ENCODE measurements at places on chromosomes 13 and 19. TPM values are rescaled to one million over a fixed set of nuclear protein-coding genes. Genes with fewer than 3 reads are reported as not detected.
A peak's percentile ranks its signal among the peaks of the same experiment; 100 is the strongest.

- DNase-seq, result no peak
- peak overlapping the region; percentile 40 for H3K27ac ChIP-seq
- H3K36me3 ChIP-seq, result no peaks in the 10 kb centered on the region
- H3K4me1 ChIP-seq, result peaks cover 11% of the 10 kb centered on the region
Measured at GRCh38 chr13:93270769-93271742, 44.4 kb downstream of the GPC6 start.

GRCh38 chr13:94345374-94346195 is 133.9 kb downstream of the DCT start:
- H3K4me3 ChIP-seq, result no peak overlapping the region
- H3K27ac ChIP-seq, result no peak overlapping the region

- H3K27ac ChIP-seq, result no peak overlapping the region
- DNase-seq, result no peak
- no peaks in the 10 kb centered on the region for H3K4me1 ChIP-seq
- peaks cover 4% of the 10 kb centered on the region for H3K36me3 ChIP-seq
- H3K4me3 ChIP-seq, result no peak overlapping the region
Measured at GRCh38 chr13:41029629-41030028, 10.5 kb upstream of the ELF1 start.

DNA sequence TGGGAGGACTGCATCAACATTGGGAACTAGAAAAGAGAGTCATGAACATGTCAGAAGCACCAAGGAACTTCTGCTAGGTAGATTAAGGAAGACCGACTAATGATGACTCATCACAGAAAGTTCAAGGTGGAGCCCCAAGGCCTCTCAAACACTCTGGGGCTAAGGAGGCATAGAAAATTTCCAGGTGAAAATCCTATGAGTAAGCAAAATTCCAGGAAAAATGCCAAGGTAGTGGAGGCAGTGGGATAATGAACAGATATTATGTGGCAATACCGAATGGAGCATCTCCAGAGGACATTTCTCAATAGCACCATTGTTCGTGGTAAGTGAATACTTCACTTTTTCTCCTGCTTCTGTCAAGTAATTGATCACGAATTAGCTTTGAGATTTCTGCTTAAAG is 336.5 kb downstream of the MZT1 start:
- no peak overlapping the region for H3K27ac ChIP-seq
- H3K4me1 ChIP-seq, result no peaks in the 10 kb centered on the region
- no peak for DNase-seq
- H3K36me3 ChIP-seq, result no peaks in the 10 kb centered on the region
- H3K4me3 ChIP-seq, result no peak overlapping the region

DNA sequence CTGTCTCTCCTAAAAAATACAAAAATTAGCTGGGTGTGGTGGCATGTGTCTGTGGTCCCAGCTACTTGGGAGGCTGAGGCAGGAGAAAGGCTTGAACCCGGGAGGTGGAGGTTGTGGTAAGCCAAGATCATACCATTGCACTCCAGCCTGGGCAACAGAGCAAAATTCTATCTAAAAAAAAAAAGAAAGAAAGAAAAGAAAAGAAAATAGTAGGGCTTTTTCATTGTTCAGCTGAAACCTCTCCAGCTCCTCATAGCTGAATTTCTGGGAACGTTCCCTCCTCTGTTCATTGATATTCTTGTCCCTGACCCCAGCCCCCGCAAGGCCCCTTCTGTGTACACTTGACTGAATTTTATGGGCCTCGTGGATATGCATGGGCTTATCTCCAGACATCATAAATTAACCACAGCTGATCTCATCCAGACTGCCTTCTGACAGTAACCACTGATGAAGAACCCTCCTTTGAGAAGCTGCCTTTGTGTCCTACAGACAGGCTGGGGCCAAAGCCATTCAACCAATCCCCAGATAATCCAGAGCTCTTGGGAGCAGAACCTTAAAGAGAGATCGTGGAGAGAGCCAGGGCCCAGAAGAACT is at the start of gene ELSPBP1:
TSS of gene ELSPBP1 (plus strand) at position 424 of the 594 bp plus-strand sequence. CDS start 14,036 bp downstream, outside the sequence.
- no peaks in the 10 kb centered on the region for H3K4me1 ChIP-seq
- DNase-seq, result peak; percentile 17
- H3K36me3 ChIP-seq, result no peaks in the 10 kb centered on the region
- no peak within 1 kb of the TSS for H3K27ac ChIP-seq
- no peak within 1 kb of the TSS for H3K4me3 ChIP-seq

DNA sequence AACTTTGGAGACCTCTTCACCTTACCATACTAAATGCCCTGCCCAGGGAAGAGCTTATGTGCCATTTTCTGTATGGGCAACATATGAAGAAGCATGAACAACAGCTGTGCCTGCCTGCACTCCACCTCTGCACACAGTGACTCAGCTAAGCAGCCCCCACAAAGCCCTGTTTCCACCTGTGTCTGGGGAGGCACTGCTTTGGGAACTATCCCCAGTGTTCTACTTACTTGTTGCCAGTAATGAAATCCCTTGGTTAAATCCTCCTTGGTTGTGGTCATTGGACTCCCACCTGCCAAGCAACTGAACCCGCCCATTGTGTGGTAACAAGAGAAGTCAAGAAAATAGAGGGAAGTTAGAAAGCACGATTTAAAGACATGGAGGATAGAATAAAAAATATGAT is 84.6 kb downstream of the NALCN start:
- no peak overlapping the region for H3K4me3 ChIP-seq
- no peaks in the 10 kb centered on the region for H3K27me3 ChIP-seq
- DNase-seq, result no peak
- no peaks in the 10 kb centered on the region for H3K36me3 ChIP-seq
- no peak overlapping the region for H3K27ac ChIP-seq
- H3K4me1 ChIP-seq, result no peaks in the 10 kb centered on the region

GRCh38 chr19:46737761-46738171 is 8.1 kb upstream of the FKRP start:
- H3K4me1 ChIP-seq, result no peaks in the 10 kb centered on the region
- no peak for DNase-seq
- H3K27me3 ChIP-seq, result no peaks in the 10 kb centered on the region
- peaks cover 67% of the 10 kb centered on the region for H3K36me3 ChIP-seq
- H3K27ac ChIP-seq, result no peak overlapping the region

CEACAM19 gene
- polyA plus RNA-seq, result 59.5 TPM

Measured in large intestine (tissue), 12 donors.